RPMI8226 (cell line): ENCODE measurements at places on chromosomes 11 and 22.

GRCh38 chr11:92391364-92391763, 166.7 kb downstream of the FAT3 start:
- DNase-seq: no peak

- no peak for DNase-seq
Observed at GRCh38 chr11:134630861-134631260, 218.8 kb upstream of the B3GAT1 start.

DNA sequence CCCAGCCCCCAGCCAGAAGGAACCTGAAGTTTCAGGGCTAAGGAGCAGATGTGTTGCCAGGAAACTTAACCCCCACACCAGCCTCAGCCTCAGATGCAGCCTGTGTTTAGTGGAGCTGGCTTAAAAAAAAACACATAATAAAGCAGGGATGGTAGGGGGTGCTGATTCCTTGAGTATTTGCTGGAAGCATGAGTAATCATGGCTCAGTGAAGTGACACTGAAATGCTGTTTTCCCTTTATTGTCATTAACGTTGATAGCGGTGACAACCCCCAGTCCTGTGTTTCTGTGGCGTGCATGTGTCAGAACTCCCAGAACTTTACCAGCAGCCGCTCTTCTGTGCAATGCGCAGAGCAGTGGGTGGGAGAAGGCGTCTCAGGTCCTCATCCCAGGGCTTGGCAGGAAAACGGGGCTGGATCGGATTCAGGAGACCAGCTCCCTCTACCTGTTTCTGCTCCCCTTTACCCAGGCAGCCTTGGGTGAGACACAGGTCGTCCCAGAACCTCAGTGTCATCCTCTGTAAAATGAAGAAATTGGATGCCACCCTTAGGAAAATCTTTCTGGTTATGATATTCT, 1282.1 kb downstream of the TBC1D22A start:
- DNase-seq: no peak

- DNase-seq: no peak
Observed at GRCh38 chr11:103016031-103016430, 60.5 kb upstream of the MMP13 start.

- no peak for DNase-seq
Observed at GRCh38 chr11:113504586-113504985, 29.4 kb upstream of the DRD2 start.

DNA sequence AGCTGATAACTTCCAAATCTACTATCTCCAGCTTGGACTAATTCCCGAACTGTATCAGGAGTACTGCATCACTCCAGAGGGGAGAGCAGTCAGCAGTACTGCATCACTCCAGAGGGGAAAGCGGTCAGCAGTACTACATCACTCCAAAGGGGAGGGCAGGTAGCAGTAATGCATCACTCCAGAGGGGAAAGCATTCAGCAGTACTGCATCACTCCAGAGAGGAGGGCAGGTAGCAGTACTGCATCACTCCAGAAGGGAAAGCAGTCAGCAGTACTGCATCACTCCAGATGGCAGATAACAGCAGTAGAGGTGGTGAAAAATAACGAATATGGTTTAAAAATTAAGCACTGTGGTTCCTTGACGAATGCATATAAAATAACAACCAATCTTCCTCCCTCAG, 8.4 kb downstream of the CWC15 start:
- no peak for DNase-seq

- DNase-seq: no peak
Observed at GRCh38 chr11:12154871-12155668, 44.7 kb downstream of the MICAL2 start.

DNA sequence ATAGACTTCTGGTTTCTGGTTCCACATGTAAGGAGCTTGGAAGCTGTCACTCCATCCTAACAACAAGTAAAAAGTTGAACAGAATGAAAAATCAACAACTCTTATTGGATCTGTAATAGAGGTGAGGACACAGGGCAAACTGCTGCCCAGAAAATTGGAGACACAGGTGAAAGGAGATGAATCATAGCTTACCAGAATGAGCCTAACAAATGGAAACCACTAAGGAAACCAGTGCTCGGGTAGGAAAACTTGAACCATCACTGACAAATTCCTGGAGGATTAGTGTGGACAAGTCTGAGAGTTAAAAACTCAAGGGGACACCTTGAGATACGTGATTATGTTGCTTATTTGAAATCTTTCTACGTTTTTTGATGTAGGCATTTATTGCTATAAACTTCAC, 52.1 kb downstream of the GDPD4 start:
- DNase-seq: no peak

DNA sequence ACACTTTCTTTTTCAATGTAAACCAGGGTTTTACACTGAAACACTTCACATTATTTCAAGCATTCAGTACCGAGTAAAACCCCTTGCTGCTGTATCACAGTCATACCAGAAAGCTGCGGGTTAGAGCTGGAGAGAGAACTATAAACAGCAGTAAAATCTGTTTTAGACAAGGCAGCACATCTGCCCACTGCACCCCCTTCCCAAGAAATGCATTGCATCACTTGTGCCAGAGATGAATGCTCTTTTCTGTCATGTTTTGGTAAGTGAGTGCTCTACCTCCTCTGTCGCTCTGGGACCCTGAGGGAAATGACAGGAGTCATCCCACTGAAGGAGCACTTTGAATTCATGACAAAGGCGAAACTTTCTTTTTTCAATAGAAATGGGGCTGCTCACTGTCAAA, 107.2 kb downstream of the MAML2 start:
- DNase-seq: no peak

GRCh38 chr11:118998822-118999221, 884 bp downstream of the CENATAC start:
- no peak for DNase-seq

- no peak for DNase-seq
Observed at GRCh38 chr11:17275400-17276235, 921 bp upstream of the NUCB2 start.

- no peak for DNase-seq
Observed at GRCh38 chr22:23909296-23909898, 15.2 kb downstream of the MIF start.

DNA sequence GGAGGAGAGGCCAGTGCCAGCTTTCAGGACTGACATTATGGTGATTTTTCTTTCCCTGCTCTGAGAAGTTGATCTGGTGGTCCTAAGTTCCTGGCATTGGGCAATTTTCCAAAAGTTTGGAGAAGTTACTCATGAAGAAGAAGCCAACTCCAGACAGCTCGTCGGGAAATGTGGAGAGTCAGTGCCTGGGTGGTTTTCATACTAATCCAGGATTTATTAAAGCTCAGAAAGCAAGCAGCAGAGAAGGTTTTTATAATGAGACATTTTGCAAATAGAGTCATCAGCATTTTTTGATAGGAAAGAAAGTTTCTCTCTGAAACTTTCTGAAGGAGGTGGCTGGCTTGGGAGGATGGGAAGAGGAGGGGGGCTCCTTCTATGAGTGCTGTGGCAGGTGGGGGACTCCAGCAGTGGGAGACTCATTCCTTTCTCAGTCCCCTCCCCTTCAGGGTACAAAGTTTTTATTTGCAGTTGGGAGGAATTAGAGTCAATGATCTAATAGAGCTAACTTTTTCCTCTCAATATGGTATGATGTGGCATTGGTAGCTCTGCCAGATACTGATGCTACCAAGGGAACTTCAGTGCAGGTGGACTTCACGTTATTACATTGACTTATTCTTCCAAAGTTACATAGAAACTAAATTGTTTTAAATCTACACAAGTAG, 55.4 kb downstream of the LIF start:
- DNase-seq: no peak
